ENCODE measurements at places on chromosomes 1 and 21.

GRCh38 chr1:172549621-172550280, 16.8 kb downstream of the SUCO start:
- no peak for DNase-seq

DNA sequence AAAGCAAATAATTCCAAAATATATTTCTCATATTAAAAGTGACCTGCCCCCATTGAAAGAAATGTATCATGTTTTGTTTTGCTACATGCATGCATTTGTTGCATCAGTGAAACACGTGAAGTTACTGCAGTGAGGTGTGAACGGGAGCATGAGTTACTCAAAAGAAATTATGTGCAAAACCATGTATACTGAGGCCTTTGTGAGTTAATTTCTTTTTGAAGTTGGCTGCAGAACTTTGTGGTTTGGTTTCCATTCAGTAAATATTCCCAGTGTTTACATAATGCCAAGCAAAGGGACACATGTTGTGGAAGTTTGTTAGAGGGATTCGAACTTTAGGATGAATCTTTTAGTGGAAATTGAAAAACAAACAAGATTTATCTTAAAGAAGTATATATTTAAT, 619.4 kb upstream of the ADAMTS5 start:
- no peak for DNase-seq

DNA sequence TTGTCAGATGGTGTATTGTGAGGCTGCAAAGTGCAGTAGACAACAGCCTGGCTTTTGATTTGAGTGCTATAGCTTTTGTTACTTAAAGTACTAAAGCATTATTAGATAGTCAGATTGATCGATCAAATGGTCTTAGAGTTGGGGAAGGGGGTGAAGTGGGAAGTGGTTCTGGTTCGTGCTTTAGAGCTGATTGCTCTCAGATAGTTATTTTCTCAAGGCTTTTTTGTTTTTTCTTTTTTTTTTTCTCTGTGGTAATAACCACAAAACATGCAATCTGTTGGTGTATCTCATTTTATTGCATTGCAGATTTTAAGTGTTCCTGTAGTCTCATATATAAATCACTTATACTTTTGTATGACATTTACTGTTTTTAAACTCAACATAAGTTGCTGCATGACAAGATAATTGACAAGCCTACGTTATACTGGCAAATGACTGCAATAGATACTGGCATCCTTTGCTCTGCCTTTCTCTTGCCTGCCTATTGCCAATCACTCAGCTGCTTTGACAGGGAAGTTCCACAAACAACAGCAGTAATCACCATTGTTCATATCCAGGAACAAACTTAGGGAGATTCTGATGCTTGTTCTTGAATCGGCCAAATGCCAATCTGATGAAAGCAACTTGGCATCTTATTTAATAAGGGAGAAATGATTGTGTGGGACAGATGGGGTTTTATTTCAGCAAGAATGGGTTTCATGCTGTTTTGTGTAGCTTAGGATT, 125.0 kb upstream of the B3GALT2 start:
- no peak for DNase-seq

- DNase-seq: no peak
Observed at GRCh38 chr1:40394491-40395172, 21.1 kb downstream of the SMAP2 start.

- DNase-seq: no peak
Observed at GRCh38 chr1:25430967-25431881, 527 bp downstream of the MACO1 start.

- DNase-seq: no peak
Observed at GRCh38 chr1:6097117-6097595, 51.5 kb downstream of the KCNAB2 start.

- no peak for DNase-seq
Observed at GRCh38 chr21:43921571-43921978, 56.6 kb downstream of the AGPAT3 start.

- no peak for DNase-seq
Observed at GRCh38 chr1:17874231-17874630, 119.1 kb downstream of the ACTL8 start.

DNA sequence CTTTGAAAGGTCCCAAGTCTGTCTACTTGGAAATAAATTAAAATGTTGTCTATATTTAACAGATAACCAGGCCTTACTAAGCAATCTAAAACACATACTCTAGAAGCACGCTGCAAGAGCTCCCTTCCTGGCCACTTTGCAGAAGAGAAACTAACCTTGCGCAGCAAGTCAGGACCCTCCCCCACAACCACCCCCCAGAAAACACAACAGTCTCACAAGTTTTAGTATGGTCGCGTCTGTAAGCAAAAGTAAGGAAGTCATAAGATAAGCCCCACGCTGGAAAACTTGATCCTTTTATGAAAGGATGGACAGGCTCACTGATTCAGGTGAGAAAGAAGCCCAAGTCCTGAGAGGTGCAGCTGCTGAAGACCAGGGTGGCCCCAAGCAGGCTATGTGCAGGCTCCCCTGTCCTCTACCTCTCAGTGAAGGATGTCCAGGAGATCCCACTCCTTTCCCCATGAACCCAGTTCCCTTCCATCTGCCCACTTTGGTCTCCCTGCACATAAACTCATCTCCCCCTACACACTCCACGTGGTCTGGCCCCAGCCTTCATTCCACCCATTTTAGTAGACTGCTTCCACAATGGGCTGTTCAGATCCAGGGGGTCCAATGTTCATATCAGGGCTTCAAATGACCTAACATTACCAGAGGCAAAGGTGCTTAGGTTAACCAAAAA, 23.8 kb downstream of the HIVEP3 start:
- no peak for DNase-seq

- DNase-seq: no peak
Observed at GRCh38 chr1:47568763-47569162, 130.9 kb downstream of the FOXD2 start.

DNA sequence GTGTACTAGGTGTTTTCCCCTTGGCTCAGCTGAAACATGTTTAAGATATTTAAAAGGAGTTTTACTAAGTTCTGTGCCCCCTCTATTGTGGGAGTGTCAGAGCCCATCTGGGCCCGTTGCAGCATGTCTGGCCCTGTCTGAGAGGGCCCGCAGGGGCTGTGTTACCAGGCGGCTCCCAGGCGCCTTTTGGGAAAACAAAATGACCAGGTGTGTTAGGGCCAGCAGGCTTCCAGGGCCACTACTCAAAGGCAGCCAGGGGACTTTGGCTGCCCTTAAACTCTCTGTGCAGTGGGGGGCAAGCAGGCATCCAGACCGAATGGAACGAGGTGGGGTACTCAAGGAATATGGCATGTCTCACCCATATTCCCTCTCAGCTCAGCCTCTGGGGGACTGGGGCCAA, 111.7 kb downstream of the KCNN3 start:
- no peak for DNase-seq

- DNase-seq: no peak
Observed at GRCh38 chr1:22461678-22462527, 10.3 kb downstream of the ZBTB40 start.

DNA sequence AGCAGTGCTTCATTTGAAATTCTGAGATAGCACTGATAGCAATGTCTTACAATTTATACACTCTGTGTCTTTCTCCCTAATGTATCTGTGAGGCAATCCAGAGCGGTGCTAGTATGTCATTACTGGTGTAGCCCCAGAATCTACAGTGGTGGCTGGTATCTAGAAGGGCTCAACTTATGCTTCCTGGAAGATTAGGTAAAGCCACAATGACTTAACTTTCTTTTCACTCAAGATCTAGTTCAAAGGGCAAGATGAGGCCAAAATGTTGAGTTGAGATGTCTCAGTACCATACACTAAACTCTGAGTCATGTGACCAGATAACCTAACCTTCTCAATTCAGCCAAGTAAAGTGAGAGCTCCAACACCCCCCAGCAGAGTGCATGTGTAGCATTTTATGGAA, 77.5 kb downstream of the PAPPA2 start:
- no peak for DNase-seq

GRCh38 chr1:116172666-116173065, 61.5 kb downstream of the MAB21L3 start:
- DNase-seq: no peak

Measured in stimulated activated CD4-positive, alpha-beta T cell treated with anti-CD3 and anti-CD28 coated beads, Interleukin-1b, Interleukin-23, amount 100 ng/mL, for 4 hours (primary cell).